ENCODE measurements at places on chromosomes 7 and 10.

GRCh38 chr10:130740166-130740565, 571.4 kb downstream of the TCERG1L start:
- no peak for DNase-seq

DNA sequence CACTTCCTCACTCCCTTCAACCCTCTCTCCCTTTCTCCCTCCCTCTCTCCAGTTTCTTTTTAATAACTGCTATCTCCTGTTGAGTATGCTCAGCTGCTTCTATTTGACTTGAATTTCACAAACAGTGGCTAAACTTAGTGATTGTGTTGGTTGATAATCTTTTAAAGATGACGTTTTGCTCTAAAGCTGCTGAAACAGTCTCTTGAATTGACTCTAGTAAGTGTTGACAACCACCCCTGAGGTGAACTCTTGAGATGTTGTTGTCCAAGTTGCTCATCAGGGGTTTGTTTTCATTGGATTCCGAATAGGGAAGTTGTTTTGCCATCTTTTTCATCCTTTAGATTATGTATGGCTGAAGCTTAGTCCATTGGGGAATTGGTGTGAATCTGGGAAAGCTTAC, 176.2 kb downstream of the TWIST1 start:
- no peak for DNase-seq

DNA sequence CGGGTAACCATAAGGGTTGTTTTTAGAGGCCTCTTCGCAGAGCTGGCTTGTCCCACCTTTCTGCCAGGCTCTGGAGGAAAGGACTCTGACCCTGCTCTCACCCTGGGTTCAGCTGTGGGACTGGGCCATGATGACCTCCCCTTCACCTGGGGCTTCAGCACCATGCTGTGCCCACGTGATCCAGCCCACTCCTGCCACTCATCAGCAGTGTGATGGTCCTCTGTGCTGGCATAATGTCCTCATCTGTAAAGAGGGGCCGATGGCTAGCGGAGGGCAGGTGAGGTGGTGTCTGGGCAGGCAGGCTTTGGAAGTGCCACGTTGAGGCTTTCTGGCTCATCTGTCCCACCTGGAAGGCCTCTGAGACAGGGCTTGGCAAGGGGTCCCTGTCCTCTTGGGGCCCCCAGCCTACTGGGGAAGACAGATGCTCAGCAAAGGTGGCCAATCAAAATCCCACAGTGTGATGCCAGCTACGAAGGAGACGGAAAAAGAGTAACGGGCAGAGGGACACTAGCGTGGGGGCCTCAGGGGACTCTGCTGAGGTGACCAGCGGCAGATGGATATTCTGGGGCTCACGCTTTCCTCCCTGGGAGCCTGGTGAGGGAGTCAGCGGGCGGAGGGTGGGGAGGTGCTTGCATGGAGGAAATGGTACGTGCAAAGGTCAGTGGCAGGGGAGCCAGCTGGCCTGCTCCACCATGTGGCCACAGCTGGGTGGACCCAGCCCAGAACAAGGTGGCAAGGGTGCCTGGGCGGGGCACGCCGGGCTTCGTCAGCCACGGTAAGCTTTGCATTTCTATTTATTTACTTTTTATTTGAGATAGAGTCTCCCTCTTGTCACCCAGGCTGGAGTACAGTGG, 5.4 kb downstream of the LRWD1 start:
- DNase-seq = no peak

DNA sequence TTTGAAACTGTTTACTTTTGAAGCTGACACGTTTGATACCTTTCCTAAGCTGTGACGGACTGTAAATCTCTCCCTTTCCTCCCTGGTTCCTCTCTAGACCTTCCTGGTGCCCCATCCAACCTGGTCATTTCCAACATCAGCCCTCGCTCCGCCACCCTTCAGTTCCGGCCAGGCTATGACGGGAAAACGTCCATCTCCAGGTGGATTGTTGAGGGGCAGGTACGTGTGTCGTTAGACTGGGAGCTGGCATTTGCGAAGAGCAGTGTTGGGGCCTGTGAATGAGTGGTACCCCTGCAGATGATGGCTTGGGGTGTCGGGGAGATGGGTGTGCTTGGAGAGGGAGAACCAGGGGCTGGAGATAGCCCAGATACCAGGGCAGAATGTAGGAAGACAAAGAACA, 602.7 kb upstream of the FOXK1 start:
- DNase-seq = no peak

DNA sequence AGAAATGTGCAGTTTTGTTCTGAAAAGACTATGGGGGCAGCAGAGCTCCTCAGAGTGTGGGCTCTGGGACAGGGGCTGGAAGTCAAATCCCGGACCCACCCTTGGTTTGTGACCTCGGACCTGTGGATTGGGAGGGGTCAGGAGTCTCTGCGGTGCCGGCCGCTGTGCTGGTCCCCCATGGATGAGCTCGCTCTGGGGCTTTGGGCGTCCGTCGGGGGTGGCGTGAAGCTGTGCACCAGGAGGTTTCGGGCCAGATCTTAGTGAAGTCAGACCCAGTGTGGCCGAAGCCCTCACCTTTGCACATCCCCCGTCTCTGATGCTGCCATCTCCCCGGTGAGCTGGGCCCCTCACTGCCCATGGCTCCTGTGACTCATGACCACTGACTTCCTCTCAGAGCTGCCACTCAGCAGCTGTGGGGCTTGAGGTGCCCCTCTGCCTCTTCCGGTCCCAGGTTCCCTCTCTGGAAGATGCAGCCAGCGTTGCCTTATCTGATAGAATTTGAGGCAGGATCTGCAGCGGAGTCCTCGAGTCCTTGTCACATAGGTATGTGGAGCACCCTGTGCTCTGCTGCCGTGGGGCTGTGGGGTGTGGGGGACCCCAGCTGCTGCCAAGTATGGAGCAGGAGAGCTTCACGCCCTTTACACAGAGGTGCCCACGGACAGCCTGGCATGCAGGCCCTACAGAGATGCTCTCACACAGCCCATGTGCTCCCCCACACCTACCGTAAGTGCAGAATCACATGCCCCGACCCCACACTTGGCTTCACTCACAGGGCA, 11.4 kb upstream of the SCART1 start:
- no peak for DNase-seq

GRCh38 chr7:112886208-112886607, 96.0 kb upstream of the TMEM168 start:
- no peak for DNase-seq

DNA sequence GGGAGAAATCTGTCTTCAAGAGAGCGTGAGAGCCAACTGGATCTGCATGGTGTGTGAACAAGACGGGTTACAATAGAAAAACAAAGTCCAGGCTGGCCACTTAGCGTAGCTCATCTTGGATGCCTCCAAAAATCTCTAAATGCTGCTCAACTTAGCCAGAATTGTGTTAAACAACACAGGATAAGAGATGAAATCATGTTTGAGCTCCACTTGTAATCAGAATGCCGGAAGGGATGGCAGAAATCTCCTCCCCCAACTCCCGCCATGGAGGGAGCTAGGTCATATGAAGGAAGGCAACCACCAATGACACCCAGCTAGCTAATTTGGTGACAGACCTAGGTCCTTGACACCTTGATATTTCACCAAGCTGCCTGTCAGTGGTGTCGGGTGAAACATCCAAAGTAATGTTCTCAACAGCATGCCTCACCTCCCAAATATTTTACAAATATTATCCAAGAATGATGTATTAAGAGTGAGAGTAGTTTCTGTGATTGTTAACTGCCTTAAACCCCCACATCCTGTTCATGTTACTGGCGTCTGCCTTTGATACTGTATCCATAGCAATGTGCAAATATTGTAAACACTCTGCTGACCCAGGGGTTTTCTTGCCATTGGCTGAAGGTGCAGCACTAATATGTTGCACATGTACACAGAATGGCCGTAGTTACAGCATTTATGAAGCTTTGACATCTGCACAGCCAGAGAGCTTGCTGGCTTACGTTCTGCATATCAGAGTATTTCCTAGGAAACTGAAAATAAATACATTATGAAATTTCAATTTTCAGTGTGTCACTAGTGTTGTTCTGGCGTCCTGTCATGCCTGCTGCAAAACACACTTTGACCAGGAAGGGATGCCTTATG, 25.8 kb downstream of the TMEM254 start:
- DNase-seq = no peak

DNA sequence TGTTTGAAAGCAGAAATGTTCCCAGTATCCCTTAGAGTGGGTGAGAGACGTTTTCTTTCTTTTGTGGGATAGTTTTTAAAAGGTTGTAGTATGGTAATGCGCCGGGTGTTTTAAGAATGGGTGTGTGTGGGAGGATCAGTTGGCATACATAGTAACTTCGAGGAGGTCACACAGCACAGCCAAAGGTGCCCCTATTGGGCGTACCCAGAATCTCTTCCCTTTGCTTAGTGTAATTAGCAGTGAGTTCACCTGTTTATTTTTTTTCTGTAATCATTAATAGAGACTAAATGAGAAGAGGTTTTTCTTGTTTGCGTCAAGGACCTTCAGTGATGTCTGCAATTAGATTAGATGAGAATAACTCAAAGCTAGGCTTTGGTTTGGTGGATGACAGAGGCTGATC, 1.5 kb downstream of the PLEKHA8 start:
- DNase-seq = no peak
